ENCODE measurements at places on chromosomes 3 and 15.

GRCh38 chr15:98503970-98504369 is 144.4 kb upstream of the IGF1R start:
- no peak for DNase-seq

- DNase-seq: no peak
Measured at GRCh38 chr3:128620268-128620691, 30.3 kb downstream of the RPN1 start.

- no peak for DNase-seq
Measured at GRCh38 chr3:183699238-183699947, 1.8 kb downstream of the YEATS2 start.

DNA sequence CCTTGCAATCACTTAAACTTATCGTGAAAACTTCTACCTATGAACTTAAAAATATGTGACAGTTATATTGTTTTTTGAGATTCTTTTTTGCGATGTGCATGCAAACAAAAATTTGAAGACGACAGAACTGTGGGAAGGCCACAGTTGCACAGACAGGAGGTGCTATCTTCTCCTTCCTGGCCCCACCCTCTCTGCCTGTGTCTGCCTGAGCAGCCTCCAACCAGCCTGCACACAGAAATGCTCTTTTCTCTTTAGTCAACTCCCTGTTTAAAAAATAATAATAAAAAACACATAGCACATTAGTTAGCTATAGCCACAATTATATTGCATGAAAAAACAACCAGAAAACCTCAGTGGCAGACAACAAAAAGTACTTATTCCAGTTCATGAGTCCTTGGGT is 212.2 kb downstream of the ZNF621 start:
- DNase-seq: no peak

- no peak for DNase-seq
Measured at GRCh38 chr3:186526256-186526606, 17.9 kb downstream of the CRYGS start.

GRCh38 chr3:69389520-69390248 is 3.8 kb upstream of the FRMD4B start:
- no peak for DNase-seq

DNA sequence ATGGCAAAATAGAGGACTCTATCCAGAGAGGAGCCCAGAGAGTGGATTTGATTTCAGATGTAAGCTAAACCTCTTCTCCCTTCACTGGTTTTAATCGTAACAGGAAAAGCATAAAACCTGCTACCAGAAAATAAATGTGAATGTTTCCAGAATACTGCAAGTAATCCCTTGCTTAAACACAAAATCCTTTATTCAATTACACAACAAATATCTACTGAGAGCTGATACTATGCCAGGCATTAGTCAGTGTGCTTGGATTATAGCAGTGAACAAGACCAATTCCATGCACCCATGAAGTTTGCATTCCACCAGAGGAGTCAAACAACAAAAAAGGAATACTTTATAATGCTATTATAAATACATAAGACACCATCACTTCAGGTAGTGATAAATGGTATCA is 15.1 kb downstream of the AVEN start:
- no peak for DNase-seq

DNA sequence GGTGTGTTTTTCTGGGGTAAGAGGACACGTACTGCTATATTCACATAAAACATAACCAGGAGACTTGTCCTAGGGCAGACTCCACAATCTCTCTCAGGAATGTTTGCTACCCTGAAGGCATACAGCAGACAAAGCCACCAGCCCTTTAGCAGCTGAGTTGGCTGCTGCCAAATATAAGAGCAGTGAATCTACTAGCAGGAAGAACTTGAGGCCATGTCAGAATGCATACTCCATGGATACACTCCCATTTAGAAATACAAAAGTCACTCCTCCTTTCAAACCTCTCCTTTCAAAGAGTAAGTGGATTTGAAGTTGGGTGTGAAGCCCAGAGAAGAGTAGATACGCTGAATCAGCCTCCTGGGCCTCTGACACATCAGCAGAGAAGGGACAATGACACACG is 94.1 kb downstream of the CADPS start:
- no peak for DNase-seq

- DNase-seq: no peak
Measured at GRCh38 chr3:99409961-99410360, 228.4 kb upstream of the COL8A1 start.

DNA sequence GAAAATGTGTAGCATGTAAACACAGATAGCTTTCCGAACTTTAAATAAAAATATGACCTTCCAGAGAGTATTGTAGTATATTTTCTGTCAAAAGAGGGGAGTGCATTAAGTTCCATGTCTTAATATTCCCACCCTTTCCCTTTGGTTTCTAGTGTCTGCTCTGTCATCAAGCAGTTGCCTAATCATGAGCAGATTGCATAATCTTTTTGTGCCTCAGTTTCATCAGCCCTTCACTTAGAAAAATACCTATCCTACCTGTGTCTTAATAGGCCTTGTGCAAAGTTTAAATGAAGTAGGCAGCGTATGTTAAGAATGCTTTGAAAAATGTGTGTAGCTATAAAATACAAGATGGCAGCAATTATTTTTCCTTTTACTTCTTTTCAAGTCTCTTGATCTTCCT is 52.8 kb downstream of the CALML4 start:
- no peak for DNase-seq

GRCh38 chr3:171557173-171557572 is 97.0 kb upstream of the TNIK start:
- no peak for DNase-seq

DNA sequence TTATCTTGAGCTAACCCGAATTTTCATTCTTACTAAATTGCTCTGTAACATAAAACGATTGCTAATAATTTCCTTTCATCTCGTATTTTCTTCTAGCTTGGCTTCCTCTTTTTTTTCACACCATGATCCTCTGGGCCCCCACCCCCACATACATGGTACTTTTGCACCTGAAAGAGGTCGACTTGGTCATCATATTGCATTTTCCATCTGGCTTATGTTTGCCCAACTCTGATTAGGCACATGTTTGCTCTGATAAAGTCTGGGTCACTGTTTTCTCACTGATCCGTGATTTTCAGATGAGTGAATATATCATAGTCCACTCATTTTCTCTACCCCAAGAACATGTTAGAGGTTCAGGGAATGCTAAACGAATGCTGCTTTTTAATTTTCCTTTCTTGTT is 49.5 kb downstream of the ARRDC4 start:
- no peak for DNase-seq

DNA sequence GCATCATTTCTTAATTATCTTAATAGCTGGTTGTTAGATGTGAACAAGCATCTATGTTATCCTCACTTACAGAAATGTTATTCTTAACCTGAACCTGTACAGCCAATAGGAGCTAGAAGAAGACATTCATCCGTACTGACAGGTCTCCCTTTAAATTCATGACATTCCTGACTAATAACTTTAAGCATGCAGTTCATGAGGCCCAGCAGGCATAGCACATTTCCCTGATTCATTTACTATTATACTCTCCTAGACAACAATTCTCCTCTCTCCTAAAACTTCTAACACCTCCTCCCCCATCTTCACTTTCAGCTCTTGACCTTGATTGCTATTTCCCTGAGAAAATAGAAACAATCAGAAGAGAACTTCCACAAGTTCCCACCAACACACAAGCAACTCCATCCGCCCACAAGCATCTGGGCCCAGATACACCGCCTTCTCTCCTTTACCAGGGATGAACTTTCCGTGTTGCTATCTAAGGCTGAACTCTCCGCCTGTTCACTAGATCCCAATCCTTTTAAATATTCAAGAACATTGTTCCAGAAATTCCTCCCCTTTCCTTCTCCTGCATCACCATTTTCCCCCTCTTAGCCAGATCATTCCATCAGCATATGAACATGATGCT is 62.9 kb upstream of the SPRED1 start:
- peak; percentile 36 for DNase-seq

GRCh38 chr3:140931801-140932200 is 9.8 kb upstream of the SLC25A36 start:
- no peak for DNase-seq

DNA sequence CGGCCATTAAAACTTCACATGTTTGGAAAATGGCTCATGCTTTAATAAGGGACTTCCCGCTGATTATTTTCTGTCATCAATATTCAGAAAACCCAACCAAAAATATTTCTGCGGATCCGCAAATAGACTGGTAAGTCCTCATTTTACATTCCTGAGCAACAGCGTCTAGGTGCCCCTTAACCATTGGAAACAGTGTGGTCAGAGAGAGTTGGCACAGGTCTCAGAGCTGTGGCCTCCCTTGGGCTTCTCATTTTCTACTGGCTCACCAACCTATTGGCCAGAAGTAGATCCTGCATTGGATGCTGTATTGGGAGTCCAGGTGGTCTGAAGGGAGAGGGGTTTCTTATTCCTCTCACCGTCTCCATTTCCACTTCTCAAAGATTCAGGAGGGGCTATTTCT is 348.1 kb upstream of the DCBLD2 start:
- DNase-seq: no peak

DNA sequence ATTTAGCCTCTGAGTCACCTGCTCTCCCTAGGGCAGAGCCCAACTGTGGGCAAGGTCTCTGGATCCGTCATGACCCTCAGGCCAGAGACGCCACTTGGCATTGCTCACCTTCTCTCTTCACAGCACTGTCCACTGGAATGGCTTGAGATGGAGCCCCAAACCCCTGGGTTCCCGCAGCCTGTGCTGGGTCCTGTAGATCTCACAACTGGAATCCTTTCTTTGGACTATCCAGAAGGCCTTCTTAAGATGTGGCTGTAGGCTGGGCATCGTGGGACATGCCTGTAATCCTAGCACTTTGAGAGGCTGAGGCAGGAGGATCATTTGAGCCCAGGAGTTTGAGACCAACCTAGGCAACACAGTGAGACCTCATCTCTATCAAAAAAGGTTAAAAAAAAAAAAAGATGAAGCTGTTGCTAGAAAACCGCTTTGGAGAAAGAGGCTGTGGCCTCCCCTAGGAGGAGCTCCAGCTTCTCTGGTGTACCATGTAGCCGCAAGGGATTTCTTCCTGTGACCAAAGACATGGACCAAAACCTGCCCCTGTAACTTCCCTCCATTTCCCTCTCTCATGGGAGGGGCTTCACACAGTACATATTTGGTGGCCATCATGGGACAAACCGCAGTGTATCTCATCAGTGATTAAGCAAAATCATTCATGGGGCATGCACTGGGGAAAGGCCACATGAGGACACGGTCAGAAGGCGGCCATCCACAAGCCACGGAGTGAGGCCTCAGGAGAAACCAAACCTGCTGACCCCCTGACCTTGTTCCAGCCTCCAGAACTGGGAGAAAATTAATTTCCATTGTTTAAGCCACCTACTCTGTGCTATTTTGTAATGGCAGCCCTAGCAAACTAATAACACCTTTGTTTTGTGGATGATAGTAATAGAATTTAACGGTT is 23.3 kb upstream of the BUB1B start:
- DNase-seq: no peak

GRCh38 chr15:63531586-63531985 is 27.2 kb downstream of the USP3 start:
- no peak for DNase-seq

DNA sequence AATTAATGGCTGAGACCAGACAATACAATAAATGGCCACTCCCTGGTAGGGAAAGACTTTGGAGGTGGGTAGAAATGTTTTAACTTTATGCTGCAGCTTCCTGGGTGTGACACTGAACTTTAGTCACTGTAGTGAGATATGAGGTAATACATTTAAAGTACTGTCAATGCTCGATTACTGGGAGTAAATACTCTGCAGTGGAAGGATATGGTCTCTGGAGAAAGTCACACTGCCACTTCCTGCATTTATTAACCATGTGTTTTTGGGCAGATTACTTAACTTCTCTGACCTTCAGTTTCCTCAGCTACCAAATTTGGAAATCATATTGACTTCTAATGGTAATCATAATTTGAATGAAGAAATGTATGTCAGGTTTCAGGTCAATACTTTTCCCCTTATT is 317.1 kb upstream of the TGFBR2 start:
- no peak for DNase-seq

GRCh38 chr3:59867185-59868002 is 817.6 kb upstream of the CFAP20DC start:
- DNase-seq: no peak

- DNase-seq: no peak
Measured at GRCh38 chr3:146277953-146278631, 27.2 kb upstream of the PLSCR4 start.

- no peak for DNase-seq
Measured at GRCh38 chr3:143643905-143644304, 204.4 kb downstream of the SLC9A9 start.

- DNase-seq: no peak
Measured at GRCh38 chr15:69074001-69074842, 59.7 kb downstream of the NOX5 start.

GRCh38 chr15:67506775-67507747 is 13.9 kb upstream of the C15orf61 start:
- DNase-seq: no peak

GRCh38 chr3:124492824-124493223 is 237.4 kb upstream of the UMPS start:
- peak; percentile 61 for DNase-seq

- no peak for DNase-seq
Measured at GRCh38 chr15:45550436-45550835, 27.9 kb upstream of the SLC30A4 start.

DNA sequence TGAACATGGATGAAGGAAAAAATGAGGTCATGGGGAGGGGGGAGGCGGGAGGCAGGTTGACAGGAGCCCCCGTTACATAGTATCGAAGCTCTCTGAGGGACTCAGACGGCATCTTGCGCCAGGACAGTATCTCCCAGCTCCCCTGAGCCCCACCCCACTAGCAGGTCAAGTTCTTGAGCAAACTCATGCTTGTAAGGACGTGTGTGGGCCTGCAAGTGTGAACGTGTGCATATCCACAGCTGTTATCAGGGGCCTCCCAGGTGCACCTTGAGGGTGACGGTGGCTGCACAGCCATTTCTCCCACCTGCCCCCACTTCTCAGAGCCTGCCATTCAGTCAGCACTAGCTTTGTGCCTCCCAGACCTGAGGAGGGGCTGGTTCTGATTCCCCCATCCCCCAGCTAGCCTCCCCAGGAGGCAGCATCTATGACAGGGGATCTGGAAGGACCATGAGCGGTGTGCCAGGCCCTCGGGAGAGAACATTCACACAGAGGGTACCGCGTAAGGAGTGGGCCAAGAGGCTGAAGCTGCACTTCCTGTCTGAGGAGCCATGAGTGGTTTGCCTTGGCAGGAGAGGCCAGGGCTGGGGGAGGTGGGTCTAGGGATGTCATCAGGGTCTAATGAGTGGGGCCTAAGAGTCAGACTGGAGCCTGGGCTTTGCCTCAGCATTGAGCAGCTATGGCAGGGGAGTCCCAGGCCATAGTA is 2.9 kb downstream of the SEMA3F start:
- DNase-seq: no peak

DNA sequence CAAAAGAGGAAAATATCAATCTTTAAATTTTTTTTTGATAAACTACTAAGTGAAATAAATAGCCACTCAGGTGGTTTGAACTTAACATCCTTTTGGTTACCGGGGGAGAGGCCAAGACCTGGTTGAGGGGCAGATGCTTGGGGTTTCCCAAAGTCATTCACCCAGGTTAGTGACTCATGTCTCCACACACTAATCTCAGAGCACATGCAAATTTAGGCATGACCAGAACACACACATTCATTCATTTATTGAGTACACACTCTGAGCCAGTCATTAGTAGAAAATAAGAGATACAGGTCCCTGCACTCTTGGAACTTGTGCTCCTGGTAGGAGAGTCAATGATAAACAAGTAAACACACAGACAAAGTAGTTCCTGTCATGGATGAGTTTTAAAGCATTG is 7.3 kb downstream of the ILDR1 start:
- no peak for DNase-seq

GRCh38 chr3:160667452-160667851 is 9.5 kb upstream of the ARL14 start:
- DNase-seq: no peak

Measured in posterior cingulate gyrus (tissue), 11 donors.